ENCODE measurements at places on chromosomes 2 and 18.
A peak's percentile ranks its signal among the peaks of the same experiment; 100 is the strongest.

GRCh38 chr2:47208852-47209606, 53.9 kb upstream of the STPG4 start:
- peak; percentile 54 for DNase-seq

GRCh38 chr2:213122725-213123124, 28.7 kb downstream of the IKZF2 start:
- DNase-seq, result no peak

DNA sequence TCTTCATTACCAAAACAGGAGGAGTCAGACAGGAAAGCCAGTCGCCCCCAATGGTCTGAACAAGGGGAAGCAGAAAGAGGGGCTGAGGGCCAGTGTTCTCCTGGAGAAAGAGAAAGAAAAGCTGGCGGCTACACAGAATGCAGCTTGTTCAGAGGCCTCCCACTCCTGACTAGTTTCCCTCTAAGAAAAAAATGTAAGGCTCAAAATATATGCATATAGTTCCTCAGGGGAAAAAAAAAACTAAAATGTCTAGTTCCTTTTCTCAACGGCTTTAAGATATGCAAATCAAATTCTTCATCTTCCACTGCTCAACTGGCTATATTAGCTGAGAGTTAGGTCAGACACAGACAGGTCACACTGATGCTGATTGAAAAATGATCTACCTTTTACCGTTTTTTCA, 18.6 kb downstream of the MBOAT2 start:
- DNase-seq, result no peak

- no peak for DNase-seq
Measured at GRCh38 chr18:23943903-23944624, 70.5 kb upstream of the TTC39C start.

GRCh38 chr2:52918551-52918950, 849.1 kb upstream of the CHAC2 start:
- DNase-seq, result peak; percentile 4

DNA sequence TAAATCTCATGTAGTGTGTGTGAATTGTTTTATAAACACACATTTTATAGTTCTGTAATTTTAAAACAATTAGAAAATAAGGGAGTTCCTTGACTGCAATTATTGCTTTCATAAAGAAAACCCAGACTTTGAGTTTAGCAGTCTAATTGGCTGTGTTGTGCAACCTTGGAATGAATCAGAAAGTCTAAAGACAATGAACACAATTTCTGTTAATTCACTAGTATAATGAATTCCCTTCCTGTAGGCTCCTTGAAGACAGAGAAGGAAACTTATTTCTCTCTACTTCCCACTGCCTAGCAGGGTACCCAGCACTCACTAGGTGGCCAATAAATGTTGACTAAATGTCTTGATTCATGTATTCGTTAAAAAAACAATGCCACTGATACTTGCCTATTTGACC, 79.9 kb downstream of the ANTXR1 start:
- DNase-seq, result no peak
